ENCODE measurements at places on chromosomes 6 and 20. TPM values are rescaled to one million over a fixed set of nuclear protein-coding genes. Genes with fewer than 3 reads are reported as not detected.

GRCh38 chr20:51486197-51487005, 56.1 kb downstream of the NFATC2 start:
- DNase-seq: no peak

DNA sequence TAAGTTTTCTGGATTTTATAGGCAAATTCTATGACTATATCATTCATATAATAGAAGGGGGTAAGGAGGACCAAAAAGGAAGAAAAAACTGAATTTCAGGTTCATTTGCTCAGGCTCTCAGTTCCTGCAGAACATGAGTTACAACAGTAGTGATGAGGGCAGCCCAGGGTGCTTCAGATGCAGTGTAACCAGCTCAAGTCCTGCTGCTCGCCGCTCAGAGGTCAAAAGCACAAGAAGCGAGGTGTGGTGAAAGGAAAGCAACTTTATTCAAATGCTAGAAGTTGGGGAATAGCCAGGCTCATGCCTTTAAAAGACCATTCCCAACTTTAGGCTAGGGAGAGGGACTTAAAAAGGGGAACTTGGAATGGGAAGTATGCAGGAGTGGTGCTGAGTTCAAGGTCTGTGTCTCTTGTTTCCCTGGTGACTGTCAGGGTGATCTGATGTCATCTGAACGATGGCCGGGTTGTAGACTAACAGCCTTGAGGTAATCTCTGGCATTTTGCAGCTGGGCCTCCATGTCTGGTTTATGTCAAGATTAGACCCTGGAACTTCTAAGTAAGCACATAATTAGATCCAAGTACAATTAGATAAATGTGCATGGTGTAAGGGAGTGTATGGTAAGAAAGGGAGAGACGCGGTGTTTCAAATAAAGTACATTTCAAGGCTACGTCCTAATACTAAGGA, 14.5 kb upstream of the SEC63 start:
- DNase-seq: no peak

GRCh38 chr20:17808357-17808756, 108.6 kb downstream of the BANF2 start:
- DNase-seq: no peak

DNA sequence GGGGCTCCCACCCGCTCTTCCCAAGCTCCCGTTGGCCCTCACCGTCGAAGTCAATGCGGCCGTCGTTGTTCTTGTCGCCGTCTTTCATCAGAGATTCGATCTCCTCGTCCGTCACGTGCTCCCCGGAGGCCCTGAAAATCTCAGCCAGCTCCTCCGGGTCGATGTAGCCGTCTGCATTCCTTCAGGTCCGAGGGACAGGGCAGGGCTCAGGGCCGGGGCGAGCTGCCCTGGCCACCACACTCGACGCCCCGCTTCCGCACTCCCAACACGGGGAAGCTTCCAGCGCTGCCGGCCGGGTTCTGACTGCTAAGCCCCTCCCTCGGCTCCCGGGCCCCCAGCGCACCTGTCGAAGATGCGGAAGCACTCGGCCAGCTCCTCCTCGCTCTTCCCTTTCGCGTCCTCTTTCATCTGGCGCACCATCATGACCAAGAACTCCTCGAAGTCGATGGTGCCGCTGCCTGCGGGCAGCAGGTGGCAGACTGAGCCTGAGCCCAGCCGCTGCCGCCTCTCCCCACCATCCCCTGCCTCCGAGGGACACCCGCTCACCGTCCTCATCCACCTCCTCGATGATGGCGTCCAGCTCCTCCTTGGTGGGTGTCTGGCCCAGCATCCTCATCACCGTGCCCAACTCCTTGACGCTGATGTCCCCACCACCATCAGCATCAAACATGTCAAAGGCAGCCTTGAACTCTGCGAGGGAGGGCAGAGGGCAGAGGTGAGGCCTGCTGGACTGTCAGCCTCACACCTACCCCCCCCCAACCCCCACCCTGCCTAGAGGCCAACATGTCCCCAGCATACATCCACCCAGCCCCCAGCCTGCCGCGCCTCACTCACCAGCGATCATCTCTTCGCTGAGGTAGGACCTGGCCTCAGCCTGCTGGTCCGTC, 2.9 kb downstream of the TNNC2 start:
- peak; percentile 82 for DNase-seq

DNA sequence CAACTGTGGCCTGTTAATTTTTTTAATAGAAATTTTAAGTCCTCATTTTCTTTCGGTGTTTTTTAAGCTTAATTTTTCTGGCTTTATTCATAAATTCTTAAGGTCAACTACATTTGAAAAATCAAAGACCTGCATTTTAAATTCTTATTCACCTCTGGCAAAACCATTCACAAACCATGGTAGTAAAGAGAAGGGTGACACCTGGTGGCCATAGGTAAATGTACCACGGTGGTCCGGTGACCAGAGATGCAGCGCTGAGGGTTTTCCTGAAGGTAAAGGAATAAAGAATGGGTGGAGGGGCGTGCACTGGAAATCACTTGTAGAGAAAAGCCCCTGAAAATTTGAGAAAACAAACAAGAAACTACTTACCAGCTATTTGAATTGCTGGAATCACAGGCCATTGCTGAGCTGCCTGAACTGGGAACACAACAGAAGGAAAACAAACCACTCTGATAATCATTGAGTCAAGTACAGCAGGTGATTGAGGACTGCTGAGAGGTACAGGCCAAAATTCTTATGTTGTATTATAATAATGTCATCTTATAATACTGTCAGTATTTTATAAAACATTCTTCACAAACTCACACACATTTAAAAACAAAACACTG, 10.1 kb downstream of the HFE start:
- DNase-seq: peak; percentile 91

DNA sequence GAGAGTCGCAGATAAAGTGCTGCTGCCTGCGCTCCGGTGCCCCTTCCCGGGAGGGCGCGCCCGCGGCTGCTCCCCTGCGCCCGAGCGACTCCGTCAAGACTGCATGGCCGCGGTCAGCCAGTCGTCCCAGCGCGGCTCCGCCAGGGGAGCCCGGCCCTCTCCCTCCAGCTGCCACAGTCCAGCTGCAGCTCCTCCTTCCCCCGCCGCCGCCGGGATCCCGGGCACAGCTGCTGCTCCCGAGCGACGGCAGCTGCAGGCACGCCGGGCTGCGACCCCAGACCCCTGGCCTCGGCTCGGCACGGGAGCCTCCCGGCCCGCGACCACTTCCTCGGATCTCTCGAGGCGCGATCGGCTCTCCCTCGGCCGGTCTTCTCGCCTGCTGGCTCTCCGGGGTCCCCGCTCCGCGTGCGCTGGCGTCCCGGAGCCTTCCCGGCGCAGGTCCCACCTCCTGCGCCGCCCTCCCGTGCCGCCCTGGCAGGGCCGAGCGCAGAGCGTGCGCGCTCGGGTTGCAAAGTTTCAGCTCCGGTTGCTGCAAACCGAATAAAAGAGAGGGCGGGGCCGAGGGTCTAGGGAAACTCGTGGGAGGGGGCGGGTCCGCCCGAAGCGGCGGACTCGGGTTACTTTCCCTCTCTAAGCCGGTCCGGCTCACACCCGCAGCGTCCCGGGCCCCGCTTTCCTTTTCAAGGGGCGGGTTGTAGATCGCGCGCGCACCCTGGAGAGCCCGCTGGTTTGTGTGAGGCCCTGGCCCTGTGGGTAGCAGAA, at the start of gene CNKSR3:
Gene CNKSR3, minus strand, starts transcription at position 542 of the 762 bp plus-strand sequence. CDS start 571 bp downstream, outside the sequence.
- DNase-seq: peak; percentile 60

GRCh38 chr20:59777331-59777725, 156.1 kb downstream of the SYCP2 start:
- no peak for DNase-seq

GRCh38 chr20:697826-698225, 22.2 kb upstream of the SCRT2 start:
- DNase-seq: no peak

GRCh38 chr6:33950891-33951889, 147.4 kb upstream of the MLN start:
- no peak for DNase-seq

DNA sequence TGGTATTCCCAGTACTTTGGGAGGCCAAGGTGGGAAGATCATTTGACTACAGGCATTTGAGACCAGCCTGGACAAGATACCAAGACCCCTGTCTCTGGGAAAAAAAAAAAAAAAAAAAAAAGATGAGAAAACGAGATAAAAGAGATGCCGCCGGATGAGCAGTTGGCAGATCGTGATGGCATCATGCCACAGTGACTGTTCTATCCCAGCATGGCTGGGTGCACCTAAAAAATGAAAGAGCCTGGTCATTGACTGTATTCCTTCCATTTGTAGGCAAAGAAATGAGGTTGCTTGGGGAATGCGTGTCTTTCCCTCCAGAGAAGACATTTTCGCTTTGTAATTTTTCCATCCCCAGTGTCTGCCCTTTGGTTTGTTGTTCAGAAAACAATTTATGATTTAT, 12.9 kb downstream of the AKAP12 start:
- no peak for DNase-seq

DNA sequence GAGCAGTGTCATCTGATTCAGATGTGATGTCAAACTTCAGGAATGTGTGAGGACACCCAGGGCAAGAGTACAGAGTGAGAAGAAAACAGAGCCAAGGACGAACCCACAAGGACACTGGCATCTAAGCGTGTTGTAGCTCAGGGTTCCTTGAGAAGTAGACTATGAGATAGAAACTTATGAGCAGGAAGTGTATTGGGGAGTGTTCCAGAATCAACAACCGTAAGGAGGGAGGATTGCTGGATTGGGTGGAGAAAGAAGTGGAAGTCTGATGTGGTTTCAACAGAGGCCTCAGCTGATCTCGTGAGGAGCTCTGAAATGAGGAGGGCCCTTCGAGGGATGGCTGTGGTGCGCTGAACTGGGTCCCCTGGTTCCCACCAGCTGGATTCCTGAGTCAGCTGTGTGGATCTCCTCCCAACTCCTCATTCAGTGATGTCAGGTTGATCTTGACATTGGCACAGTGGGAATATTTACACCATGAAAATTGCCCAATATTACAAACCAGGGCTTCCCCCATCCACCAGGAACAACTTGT, 25.7 kb upstream of the IGF2R start:
- DNase-seq: no peak

GRCh38 chr20:24477831-24478547, 8.6 kb downstream of the SYNDIG1 start:
- DNase-seq: no peak

- DNase-seq: no peak
These were observed 38.5 kb downstream of the PKIB start for GRCh38 chr6:122648726-122649125.

DNA sequence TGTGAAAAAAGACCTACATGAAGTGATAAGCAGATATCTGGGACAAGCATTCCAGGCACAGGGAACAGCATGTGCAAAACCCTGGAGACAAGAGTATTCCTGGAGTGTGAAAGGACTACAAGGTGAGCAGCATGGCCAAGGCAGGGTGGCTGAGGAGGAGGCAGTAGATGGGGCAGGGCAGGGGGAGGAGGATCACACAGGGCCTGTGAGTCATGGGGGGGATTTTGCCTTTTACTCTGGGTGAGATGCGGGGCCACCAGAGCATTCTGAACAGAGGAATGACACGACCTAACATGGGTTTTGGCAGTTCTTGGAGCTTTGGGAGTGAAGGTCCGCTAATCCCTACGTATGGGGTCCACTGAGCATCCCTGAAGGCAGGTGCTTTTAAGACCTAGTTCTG, 69.8 kb upstream of the CCN6 start:
- no peak for DNase-seq

DNA sequence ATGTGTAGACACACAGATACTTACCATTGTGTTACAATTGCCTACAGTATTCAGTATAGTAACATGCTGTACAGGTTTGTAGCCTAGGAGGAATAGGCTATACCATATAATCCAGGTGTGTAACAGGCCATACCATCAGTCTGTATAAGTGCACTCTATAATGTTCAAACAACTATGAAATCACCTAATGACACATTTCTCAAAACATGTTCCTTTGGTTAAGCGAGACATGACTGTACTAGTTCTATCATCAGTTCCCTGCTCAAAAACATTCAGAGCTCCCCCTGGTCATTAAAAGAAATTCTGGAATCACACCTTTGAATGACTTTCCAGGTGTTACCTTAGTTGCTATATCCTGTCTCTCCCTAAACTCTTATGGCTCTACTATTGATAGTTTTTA, 70.4 kb upstream of the SLC2A12 start:
- DNase-seq: no peak

- DNase-seq: no peak
These were observed 12.5 kb downstream of the CDC5L start for GRCh38 chr6:44399991-44400390.

DNA sequence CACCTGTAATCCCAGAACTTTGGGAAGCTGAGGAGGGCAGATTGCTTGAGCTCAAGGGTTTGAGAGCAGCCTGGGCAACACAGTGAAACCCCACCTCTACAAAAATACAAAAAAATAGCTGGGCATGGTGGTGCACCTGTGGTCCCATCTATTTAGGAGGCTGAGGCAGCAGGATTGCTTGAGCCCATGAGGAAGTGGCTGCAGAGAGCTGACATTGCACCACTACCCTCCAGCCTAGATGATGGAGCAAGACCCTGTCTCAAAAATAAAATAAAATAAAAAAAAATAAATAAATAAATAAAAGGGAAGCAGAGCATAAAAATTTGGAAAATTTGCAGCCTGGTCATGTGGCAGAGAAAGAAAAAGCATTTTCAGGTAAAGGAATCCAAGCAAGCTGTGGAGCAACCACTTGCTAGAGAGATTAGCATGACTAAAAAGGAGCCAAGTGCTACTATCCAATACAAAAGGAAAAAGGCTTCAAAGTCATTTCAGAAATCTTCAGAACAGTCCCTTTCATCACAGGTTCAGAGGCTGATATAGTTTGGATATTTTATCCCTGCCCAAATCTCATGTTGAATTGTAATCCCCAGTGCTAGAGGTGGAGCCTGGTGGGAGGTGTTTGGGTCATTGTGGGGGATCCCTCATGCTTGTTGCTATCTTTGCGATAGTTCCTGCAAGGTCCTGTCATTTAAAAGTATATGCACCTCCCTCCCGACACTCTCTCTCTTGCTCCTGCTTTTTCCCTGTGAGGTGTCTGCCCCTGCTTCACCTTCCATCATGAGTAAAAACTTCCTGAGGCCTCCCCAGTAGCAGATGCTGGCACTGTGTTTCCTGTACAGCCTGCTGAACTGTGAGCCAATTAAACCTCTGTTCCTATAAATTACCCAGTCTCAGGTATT, 11.2 kb upstream of the TTK start:
- DNase-seq: no peak

DNA sequence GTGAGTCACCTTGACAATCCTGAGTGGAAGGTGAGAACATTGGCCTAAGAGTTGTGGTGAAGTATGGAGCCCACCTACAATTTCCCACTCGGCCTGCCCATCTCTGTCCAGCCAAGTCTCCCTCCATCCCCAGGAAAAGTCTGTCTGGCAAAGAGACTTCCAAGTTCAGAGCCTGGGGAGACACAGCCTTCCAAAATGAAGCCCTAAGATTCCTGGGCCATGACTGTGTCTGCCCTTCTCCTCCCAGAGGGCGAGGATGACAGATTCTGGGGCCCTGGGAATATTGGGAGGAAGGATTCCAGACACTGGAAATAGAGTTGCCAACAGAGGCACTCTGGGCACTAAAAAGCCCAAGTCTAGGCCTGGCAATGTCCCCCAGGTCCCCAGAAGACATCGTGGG, 176.8 kb downstream of the NFATC2 start:
- DNase-seq: no peak

The PROCR gene
- total RNA-seq: 0.24 TPM

The SCUBE3 gene
- total RNA-seq: 0.02 TPM

The KIAA0408 gene
- total RNA-seq: 8.2 TPM

The CDC5L gene
- 26.5 TPM for total RNA-seq

The SEMG1 gene
- not detected for total RNA-seq

The ASIP gene
- total RNA-seq: not detected

The MUCL3 gene
- total RNA-seq: not detected
